Erythroblast (primary cell): ENCODE measurements at places on chromosomes 3 and 15.

DNA sequence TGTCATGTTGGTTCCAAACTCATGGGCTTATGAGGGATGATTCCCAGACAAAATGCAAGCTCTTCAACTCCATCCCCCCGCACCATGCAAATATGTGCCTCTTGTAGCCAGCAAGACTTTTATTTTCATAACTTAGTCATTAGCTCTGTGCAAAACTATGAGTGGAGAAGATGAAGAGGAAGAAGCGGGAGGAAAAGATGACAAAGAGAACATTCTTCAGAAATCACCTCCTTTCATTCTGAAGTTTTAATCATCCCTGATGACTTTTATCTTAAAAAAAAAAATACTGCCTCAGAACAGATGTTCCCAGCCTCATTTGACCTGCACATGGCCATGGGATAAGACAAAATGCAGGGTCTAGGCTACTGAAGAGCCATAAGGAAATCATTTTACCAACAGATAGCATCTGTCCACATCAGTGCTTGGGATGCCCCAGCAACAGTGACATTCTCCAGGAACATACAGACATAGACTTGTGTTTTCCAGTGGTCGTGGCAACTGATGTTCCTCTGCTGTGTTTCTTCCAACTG, 145.5 kb downstream of the WNT5A start:
- DNase-seq, result no peak

GRCh38 chr3:135891121-135891520, 74.4 kb upstream of the PPP2R3A start:
- DNase-seq, result no peak

DNA sequence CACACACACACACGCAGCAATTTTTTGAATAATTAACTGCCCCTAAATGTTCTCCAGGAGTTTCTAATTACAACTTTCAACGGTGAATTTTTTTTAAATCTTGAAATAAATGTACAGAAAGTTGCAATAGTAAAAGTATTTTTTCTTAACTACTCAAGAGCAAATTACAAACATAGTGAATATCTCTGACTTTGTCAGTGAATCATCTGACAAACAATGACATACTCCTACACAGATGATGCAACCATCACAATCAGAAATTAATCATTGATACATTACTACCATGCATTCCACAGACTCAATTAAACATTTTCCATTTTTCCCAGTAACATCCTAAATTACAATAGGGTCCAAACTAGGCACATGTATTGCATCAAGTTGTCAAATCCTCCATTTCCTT, 597.3 kb downstream of the NAALADL2 start:
- DNase-seq, result no peak

GRCh38 chr15:57507111-57507510, 84.6 kb upstream of the MYZAP start:
- DNase-seq, result no peak

- no peak for DNase-seq
Measured at GRCh38 chr15:93312891-93313486, 224.0 kb upstream of the RGMA start.

DNA sequence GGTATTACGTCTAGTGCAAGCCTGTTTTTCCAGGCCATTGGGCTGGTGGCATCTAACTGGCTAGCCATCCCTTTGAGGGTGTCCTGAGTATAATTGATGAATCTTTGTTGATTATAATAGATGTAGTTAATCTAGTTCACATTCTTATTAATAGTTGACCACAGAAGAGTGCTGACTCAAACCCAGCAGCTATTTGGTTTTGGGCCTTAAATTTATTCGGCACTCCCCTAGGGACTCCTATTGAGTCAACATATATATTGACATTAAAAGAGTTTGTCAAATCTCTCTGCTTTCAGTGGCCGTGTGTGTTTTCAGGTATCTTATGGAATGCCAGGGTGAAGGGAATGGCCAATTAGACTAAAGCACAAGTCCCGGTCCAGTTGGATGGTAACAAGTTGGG, 19.7 kb downstream of the ARL8B start:
- no peak for DNase-seq

- no peak for DNase-seq
Measured at GRCh38 chr15:68209272-68209671, 4.1 kb upstream of the CALML4 start.
